ENCODE measurements at places on chromosomes 3 and 15.

- peak; percentile 68 for DNase-seq
Measured at GRCh38 chr3:194137506-194138474, 1.8 kb downstream of the HES1 start.

DNA sequence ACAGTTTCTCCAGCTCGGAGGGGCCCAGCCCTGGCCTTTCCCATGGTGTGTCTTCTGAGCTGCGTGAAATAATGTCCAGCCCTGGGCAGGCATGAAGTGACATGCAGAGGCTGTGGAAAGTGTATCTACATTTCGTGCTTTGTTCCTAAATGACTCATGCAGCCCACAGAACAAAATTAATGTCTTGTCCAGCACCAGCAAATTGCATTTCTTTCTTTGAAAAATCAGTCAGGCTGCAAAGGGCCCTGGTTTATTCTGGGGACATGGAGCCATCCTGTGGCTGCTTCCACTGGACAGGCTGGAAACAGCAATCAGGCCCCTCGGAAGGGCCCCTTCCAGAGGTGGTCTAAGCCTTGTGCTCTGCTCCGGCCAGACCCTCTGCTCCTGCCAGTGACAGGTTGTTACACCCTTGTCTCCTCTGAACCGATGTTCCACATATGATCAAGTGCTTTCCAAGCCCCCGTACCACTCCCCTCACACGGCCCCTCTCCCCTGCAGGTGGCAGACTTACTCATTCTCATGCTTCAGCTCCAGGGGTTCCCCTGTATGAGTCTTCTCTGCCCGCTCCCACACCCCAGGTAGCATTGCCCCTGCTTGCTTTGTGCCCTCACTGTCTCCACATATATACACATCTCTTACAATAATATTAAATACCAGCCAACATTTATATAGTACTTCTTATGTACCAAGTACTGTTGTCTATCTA is 33.7 kb downstream of the CRYGS start:
- no peak for DNase-seq

GRCh38 chr15:55775316-55775715 is 32.4 kb upstream of the PRTG start:
- no peak for DNase-seq

DNA sequence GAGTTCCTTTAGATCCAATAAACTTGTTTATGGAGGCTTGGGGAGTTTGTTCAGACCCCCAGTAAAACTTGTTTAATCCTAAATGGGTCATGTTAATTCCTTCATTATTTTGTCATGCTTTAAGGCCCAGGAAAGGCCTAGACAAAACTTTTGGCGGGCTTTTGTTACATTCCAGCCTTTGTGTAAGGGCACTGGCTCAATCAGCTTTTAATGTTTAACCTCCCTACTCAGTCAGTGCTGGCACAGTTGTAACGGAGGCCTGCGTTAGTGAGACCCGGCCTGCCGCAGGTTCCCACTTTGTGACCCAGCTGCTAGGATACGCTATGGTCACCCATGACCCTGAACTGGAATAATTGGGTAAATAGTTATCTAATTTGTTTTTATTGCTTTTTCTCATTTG is 59.2 kb downstream of the OXSM start:
- no peak for DNase-seq

DNA sequence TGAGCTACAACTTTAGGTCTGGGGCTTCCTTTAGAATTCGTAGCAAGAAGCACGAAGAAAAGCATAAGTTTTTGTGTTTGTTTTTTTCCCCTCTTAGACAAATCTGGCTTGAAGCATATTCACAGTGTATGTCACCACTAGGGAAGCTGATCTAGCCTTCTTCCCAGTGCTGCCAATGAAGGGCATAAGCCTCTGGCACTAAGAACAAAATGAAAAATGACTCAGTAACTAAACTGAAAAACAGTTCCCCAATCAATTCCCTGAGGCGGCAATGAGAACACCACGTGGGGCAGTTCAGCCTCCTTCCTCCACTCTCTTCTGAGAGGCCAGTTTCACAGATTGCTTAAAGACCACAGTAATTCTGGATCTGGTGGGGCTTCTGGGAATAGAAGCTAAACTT is 338.1 kb downstream of the GAP43 start:
- no peak for DNase-seq

- no peak for DNase-seq
Measured at GRCh38 chr15:59976480-59977271, 27.4 kb upstream of the FOXB1 start.

DNA sequence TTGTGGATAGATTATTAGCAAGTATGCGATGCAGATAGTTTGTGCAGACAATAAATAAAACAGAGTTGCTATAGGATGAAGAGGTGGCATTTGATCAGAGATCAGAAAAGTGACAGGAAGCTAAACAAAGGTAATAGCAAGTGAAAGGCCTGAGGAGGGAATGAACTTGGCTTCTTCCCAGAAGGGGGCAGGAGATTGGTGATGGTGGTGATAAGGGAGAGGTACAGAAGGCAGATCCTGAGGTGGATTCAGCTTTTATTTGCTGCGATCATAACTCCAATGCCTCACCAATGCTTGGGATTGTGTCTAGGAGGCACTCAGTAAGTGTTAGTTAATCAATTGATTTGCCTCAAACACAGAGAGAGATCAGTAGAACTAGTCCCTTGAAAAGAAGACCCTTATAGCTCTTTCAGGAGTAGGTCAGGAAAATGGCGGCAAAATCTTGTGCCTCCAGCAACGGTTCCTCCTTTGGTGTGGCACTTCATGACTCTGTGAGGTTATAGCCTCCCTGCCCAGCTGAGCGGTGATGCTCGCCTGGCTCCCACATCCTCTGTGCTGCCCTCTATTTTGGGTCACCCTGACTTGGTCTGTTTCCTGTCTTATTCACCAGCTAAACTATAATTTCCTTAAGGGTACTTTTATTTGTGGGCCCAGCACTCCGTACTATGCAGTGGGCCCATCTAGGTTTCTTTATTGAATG is 37.5 kb downstream of the TGFBR2 start:
- DNase-seq = no peak

- no peak for DNase-seq
Measured at GRCh38 chr3:20130106-20130505, 55.9 kb downstream of the SGO1 start.

GRCh38 chr3:124084022-124084881 is 92.3 kb upstream of the ROPN1 start:
- DNase-seq = no peak

DNA sequence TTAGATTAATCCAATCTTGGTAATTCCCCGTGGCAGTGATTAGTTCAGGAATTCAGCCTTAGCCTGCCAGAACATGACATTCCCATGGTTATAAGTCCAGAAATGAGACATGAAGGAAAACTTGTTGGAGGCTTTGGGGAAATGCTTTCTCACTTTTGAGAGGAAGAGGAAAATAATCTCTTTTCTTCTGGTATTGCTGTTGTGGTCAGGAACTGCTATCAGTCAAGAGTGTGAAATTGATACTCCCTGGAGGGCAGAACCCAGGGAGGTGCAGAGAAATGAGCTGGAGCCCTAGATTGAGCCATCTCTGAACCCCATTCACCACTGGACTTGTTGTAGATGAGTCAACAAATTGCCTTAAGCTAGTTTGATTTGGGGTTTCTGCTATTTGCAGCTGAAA is 38.6 kb upstream of the APH1B start:
- DNase-seq = no peak

- no peak for DNase-seq
Measured at GRCh38 chr15:94057305-94057704, 174.1 kb upstream of the MCTP2 start.

- DNase-seq = no peak
Measured at GRCh38 chr3:126013751-126014156, 44.8 kb downstream of the ROPN1B start.

GRCh38 chr3:46353647-46354410 is at the start of gene CCR2:
CCR2 (plus strand) TSS chr3:46354111; CDS start chr3:46357528, 3,417 bp downstream.
- no peak for DNase-seq

DNA sequence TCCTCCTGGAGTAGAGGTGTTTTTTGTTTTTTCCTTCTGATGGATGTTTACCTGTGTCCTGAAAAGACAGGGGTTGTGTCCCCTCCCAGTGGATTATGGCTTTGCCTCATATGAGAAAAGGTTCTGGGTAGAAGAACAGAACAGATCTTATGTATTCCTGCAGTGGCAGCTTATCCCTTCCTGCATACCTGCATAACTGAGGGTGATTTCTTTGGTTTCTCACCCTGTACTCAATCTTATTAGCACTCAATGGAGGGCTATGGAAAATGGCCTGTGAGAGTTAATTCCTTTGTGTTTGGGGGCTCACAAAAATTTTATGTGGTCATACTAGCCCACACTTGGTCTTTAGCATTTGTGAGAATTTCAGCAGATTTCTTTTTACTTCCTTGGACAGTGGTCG is 482.0 kb upstream of the ONECUT1 start:
- DNase-seq = no peak

GRCh38 chr3:57992452-57993213 is 15.6 kb upstream of the FLNB start:
- DNase-seq = no peak

- DNase-seq = peak; percentile 43
Measured at GRCh38 chr3:184016811-184017671, 643 bp downstream of the ABCC5 start.

- no peak for DNase-seq
Measured at GRCh38 chr3:11195721-11196332, 41.5 kb downstream of the HRH1 start.

- DNase-seq = no peak
Measured at GRCh38 chr3:154783061-154783460, 297.1 kb upstream of the MME start.

GRCh38 chr3:16430717-16431630 is 82.5 kb downstream of the RFTN1 start:
- no peak for DNase-seq

DNA sequence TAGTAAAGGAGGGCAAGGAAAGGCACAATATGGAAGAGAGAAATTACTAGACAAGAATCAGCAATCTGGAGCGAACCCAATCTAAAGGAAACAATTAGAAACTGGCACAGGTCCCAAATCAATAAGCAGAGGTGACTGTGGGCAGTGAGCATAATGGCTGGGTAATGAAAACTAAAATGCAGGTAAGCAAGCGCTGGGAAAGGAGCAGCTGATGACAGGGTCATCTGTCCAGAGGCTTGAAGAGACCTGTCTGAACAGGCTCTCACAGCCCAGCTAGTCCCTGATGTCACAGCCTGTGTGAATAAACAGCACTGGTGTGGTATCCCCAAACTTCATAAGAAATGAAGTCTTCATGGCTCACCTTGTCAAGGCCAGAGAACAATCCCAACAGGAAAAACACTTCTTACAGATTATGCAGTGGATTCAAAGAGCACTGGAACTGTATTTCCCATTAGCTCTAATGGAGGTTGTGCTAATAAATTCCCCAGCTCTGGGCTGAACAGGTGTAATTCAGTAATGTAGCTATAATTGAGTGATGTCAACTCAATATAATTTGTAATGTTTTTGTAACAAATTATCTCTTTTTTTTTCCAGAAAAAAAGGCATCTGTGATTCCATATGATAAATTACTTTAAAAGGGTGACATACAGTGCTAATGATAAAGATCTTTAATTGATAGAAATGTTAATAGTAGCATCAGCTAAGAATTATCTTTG is 197.3 kb downstream of the FHIT start:
- DNase-seq = no peak

DNA sequence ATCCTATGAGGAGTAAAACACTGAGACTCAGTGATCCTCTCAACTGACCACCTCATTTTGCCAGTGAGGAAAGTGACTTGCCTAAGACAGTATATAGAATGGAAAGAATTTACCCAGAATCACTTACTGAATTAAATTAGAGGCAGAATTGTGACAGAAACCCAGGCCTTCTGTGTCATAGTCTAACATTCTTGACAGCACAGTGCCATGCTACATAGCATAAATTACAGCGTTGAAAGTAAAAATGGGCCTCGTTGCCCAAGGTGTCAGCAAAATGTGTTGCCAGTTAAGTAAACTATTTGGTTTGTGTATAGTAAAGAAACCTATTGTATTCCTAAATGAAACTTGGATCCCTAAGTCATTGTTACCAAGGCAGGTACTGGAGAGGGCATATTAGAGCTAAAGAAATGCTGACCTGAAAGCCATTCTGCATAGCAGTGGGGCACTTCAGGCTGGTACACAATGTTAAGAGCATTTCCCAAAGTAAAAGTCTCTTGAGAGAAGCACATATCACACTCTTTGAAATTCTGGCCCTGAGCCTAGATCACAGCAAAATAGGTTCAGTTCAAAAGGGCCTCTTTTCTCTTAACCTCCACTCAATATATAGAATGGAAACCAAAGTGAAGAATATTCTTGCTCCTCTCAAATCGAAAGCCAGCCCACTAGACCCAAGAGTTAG is 53.8 kb downstream of the HMG20A start:
- DNase-seq = no peak

- DNase-seq = no peak
Measured at GRCh38 chr3:76694063-76694462, 345.8 kb upstream of the ROBO2 start.

DNA sequence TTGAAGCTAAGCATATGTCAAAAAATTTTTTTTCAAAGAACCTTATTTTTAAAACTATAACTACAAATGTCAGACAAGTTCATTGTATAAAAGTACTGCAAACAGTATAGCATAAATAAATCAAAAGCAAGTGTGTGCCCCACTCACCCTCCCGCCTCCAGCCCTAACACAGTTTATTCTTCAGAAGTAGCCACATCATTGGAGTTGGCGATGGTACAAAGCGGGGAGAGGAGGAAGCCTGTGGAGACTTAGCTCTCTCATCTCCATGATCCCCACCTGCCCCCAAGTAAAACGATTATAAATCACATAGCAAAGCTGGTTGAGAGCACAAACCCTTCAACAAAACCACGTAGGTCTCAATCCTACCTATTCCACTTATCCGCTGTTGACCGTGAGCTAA is 33.6 kb downstream of the FOXP1 start:
- no peak for DNase-seq

DNA sequence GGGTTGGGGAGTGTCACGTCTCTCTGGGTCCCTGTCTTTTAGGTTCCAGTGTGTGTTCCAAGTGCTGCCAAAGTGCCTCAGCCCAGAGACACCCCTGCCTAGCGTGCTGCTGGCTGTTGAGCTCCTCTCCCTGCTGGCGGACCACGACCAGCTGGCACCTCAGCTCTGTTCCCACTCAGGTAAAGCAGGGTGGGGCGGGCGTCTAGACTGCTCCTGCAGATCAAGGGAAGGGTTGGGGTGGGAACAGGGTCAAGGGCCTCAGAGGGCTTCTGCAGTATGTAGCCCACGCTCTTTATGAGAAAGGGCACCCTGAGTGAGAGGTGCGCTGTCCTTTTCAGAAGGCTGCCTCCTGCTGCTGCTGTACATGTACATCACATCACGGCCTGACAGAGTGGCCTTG is 17.2 kb downstream of the ATRIP start:
- DNase-seq = no peak
